ENCODE measurements at places on chromosomes 5 and 9. TPM values are rescaled to one million over a fixed set of nuclear protein-coding genes. Genes with fewer than 3 reads are reported as not detected.

DNA sequence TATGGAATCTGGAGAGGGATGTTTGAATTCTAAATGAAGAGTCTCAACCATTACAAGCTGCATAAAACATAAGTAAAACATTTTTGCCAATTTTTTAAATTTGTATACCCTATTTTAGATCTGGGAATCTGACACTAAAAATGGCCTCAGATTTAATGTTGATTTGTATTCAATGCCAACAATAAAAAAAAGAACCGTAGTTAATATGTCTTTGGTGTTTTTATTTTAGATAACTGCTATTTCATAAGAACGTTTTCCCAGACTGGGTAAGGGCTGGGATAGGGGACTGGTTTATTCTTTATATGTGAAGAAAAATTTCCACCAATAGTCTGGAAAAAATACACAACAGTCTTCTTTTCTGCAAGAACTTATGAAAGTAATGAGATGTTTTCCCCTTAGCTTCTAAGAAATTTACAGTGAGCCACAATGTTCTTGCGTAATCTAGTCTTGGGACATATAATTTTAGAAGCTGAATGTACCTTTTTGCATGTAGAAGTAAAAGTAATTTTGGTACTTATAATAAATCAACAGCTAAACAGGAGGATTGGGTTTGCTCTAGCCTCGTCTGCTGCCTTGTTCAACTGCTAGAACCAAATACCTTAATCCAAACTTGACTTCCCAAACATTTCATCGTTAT lies 244.6 kb upstream of the EFNA5 start:
- no peak for DNase-seq

DNA sequence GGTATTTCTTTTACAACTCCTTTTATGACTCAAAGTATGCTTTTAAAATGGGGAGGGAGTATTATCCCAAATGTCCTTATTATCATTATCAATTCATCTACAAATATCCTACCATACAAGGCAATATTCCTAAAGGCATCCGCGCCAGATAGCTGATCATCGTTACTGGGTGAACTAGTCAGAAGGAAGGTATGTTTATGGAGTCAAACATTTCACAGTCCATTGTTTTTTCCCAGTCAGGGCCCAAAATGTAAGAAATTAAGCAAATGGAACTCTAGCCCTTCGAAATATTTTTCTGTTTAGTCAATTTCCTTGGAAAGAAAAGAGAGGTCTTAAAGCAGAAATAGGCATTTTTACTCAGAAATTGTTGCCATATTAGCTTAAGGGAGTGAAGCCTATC lies 188.5 kb upstream of the CCNG1 start:
- no peak for DNase-seq

TAS2R1 gene
- total RNA-seq, result not detected

NEURL1B gene
- total RNA-seq, result 1.6 TPM

PCDHA9 gene
- not detected for total RNA-seq

DNA sequence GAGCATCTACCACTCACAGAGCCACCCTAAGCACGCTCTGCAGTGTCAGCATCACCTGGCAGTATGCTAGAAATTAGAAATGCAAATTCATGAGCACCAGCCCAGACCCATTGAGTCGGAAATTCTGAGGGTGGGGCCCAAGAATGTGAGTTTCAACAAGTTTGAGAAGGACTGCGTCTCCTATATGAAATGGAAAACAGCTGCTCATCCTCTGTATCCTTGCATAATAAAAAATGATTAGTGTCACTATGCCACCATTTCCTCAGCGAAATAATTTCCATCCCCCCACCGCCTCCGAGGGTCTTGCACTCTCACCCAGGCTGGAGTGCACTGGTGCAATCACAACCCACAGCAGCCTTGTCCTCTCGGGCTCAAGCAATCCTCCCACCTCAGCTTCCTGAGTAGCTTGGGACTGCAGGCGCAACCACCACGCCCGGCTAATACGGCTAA lies 1.3 kb upstream of the IQGAP2 start:
- no peak for DNase-seq

CCDC183 gene
- not detected for total RNA-seq

DNA sequence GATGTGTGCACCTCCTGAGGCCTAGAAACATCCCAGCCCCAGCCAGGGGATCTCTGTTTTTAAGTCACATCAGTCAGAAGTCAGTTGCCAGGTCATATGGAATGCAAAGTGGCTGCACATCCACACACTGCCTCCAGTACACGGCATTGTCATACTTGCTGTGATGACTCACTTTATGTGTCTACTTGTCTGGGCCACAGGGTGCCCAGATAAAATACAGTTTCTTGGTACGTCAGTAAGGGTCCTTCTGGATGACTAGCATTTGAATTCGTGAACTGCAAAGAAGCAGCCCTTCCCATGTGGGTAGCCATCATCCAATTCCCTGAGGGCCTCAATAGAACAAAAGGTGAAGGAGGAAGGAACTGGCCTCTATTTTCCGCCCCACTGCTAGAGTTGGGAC lies 27.7 kb downstream of the AUH start:
- DNase-seq, result no peak

C9orf153 gene
- not detected for total RNA-seq

DNA sequence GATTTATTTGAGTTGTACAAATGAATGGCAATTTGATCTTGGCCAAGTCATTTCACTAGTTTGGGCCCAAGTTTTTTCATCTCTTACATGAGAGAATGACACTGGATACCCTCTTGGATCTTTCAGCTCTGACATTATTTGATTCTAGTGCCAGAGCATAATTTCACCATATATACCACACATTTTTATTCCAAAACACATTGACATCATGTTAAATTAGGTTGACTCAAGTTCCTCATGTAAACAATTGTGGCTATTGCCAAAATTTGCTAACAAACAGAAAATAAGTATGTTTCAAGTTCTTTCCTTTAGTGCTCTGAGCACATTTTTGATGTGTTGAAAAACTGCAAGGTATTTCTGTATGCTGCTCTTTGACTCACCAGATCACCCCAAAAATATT lies 375.8 kb downstream of the ZNF608 start:
- no peak for DNase-seq

CYLC2 gene
- total RNA-seq, result not detected

FREM1 gene
- 0.06 TPM for total RNA-seq

- peak; percentile 36 for DNase-seq
Measured at GRCh38 chr5:115333164-115333563, 36.7 kb upstream of the CCDC112 start.

LEAP2 gene
- 0.08 TPM for total RNA-seq

- peak; percentile 88 for DNase-seq
Measured at GRCh38 chr9:104961238-104961637, 33.3 kb upstream of the ABCA1 start.

DNA sequence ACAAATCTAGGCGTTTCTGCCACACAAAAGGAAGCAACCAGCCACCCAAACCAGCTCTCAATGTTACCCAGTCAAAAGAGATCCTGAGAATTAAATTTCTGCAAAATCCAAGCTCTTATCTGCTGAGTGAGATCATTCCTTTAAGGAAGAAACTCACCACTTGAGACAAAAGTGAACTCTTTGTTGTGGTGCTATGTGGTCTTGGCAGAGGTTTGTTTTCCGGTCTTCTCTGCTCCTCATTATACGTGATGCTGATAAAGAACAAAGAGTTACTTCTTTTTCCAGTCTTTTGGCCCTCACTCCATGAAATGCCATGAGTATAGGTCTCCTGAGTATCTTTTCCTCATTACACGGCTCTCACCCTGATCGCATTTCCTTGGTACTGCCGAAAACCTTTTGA lies 82.1 kb downstream of the PRKACG start:
- no peak for DNase-seq

GRCh38 chr5:133421806-133422205 lies 190.5 kb downstream of the FSTL4 start:
- no peak for DNase-seq

ASPN gene
- total RNA-seq, result not detected

ERCC8 gene
- total RNA-seq, result 44.9 TPM

GRCh38 chr9:91720313-91720712 lies 229.7 kb downstream of the ROR2 start:
- no peak for DNase-seq

DNA sequence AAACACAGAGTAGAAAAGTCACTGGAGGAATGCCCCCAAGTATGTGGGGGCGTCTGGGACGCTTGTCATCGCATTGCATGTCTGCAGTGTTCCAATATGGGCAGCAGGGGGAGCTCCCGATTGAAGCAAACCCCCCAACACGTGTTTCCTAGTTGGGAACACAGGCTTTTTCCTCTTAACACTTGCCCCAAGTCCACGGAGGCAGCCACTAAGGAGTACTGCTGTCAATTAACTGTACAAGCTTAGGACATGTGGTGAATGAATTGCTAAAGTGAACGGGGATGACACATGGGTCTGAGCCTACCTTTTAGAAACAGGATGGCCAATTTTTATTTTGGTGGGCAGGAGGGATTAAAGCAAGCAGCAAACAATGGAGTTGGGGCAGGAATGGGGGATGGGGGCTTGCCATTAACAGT lies 2.2 kb downstream of the GABRB2 start:
- DNase-seq, result peak; percentile 41

ZNF782 gene
- total RNA-seq, result 1.5 TPM
